ENCODE measurements at places on chromosomes 4 and X.

- H3K27ac ChIP-seq, result peak overlapping the region; percentile 59
- H3K4me1 ChIP-seq, result no peaks in the 10 kb centered on the region
- H3K36me3 ChIP-seq, result no peaks in the 10 kb centered on the region
- DNase-seq, result no peak
These were observed 10.5 kb downstream of the ARL13A start for GRCh38 chrX:100979881-100980607.

DNA sequence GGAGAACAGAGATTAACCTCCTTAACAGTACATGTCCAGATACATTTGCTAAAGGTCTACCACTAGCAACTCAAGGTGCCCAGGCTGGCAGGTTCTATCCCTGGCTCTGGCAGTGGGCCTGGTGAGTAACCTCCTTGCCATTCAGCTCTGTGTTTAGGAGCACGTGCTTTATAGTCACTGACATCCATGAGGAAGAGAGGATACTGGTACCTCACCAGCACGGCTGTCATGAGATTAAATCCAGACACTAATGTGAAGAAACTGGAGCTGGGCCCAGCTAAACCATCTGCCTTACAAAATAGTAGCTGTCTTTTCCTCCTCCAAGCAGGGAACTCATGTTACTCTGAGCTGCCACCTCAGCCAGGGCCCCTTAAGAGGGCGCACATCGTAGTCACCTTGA lies 45.3 kb downstream of the GPRASP3 start:
- no peaks in the 10 kb centered on the region for H3K36me3 ChIP-seq
- no peak overlapping the region for H3K4me3 ChIP-seq
- no peak for DNase-seq

- H3K27ac ChIP-seq, result no peak overlapping the region
- no peak overlapping the region for H3K4me3 ChIP-seq
- no peaks in the 10 kb centered on the region for H3K36me3 ChIP-seq
- H3K27me3 ChIP-seq, result no peaks in the 10 kb centered on the region
- no peaks in the 10 kb centered on the region for H3K4me1 ChIP-seq
These were observed 12.8 kb upstream of the LGI2 start for GRCh38 chr4:25043548-25043947.

DNA sequence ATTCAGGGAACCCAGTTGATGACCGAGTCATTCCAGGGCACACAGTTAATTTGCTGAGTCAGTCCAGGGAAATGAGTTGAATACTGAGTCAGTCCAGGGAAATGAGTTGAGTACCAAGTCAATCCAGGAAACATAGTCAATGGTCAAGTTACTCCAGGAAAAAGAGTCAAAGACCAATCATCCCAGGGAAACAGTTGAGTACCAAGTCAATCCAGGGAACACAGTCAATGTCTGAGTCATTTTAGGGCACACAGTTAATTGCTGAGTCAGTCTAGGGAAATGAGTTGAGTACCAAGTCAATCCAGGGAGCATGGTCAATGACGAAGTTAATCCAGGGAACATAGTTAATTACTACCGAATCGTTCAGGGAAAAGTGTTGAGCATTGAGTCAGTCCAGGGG lies 754.4 kb downstream of the NLGN4X start:
- H3K4me1 ChIP-seq, result no peaks in the 10 kb centered on the region
- no peak for DNase-seq
- H3K27ac ChIP-seq, result no peak overlapping the region
- no peaks in the 10 kb centered on the region for H3K36me3 ChIP-seq

DNA sequence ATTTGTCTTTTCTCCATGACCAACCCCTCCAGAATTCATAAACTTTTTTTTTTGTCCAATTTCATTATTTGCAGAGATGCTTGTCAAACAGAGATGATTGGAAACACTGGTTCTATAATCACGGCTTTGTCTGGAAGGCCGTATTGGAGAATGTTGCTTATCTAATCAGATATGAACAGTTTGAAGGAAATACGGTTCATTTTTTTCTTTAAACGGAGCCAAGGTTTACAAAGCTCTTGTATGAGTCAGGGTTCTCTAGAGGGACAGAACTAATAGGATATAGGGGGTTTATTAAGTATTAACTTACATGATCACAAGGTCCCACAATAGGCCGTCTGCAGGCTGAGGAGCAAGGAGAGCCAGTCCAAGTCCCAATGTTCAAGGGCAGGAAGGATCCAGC lies 1415.8 kb downstream of the C4orf33 start:
- H3K27me3 ChIP-seq, result no peaks in the 10 kb centered on the region
- H3K4me1 ChIP-seq, result no peaks in the 10 kb centered on the region
- no peaks in the 10 kb centered on the region for H3K36me3 ChIP-seq
- H3K27ac ChIP-seq, result no peak overlapping the region

GRCh38 chrX:34656842-34657725 lies at the start of gene TMEM47:
TSS of gene TMEM47 (minus strand) at chrX:34657285. CDS start at chrX:34657029, 256 bp downstream.
- no peaks in the 10 kb centered on the region for H3K36me3 ChIP-seq
- H3K27me3 ChIP-seq, result no peaks in the 10 kb centered on the region
- no peaks in the 10 kb centered on the region for H3K4me1 ChIP-seq
- peak within 1 kb of the TSS; percentile 55 for H3K4me3 ChIP-seq
- peak within 1 kb of the TSS; percentile 78 for H3K27ac ChIP-seq
- DNase-seq, result peak; percentile 91

GRCh38 chr4:150078041-150078578 lies at the start of gene DCLK2:
TSS of gene DCLK2 (plus strand) at chr4:150078445. CDS start at chr4:150079028, 583 bp downstream.
- H3K4me3 ChIP-seq, result peak within 1 kb of the TSS; percentile 70
- H3K36me3 ChIP-seq, result no peaks in the 10 kb centered on the region
- peak within 1 kb of the TSS; percentile 82 for H3K27ac ChIP-seq
- peaks cover 32% of the 10 kb centered on the region for H3K27me3 ChIP-seq
- peak; percentile 55 for DNase-seq

- no peak overlapping the region for H3K4me3 ChIP-seq
- H3K4me1 ChIP-seq, result no peaks in the 10 kb centered on the region
- no peaks in the 10 kb centered on the region for H3K27me3 ChIP-seq
- no peaks in the 10 kb centered on the region for H3K36me3 ChIP-seq
- no peak for DNase-seq
These were observed 63.6 kb downstream of the AR start for GRCh38 chrX:67607466-67607865.

- DNase-seq, result no peak
- no peak overlapping the region for H3K4me3 ChIP-seq
- no peaks in the 10 kb centered on the region for H3K27me3 ChIP-seq
- H3K4me1 ChIP-seq, result no peaks in the 10 kb centered on the region
- H3K27ac ChIP-seq, result no peak overlapping the region
These were observed 2.1 kb upstream of the DIAPH2 start for GRCh38 chrX:96682516-96682915.

GRCh38 chr4:7649741-7650531 lies 215.2 kb upstream of the PSAPL1 start:
- no peak overlapping the region for H3K4me3 ChIP-seq
- no peaks in the 10 kb centered on the region for H3K36me3 ChIP-seq
- no peak overlapping the region for H3K27ac ChIP-seq
- H3K27me3 ChIP-seq, result peaks cover 21% of the 10 kb centered on the region
- no peak for DNase-seq
- H3K4me1 ChIP-seq, result no peaks in the 10 kb centered on the region

GRCh38 chr4:124810827-124811226 lies 98.3 kb upstream of the ANKRD50 start:
- no peaks in the 10 kb centered on the region for H3K4me1 ChIP-seq
- H3K27ac ChIP-seq, result no peak overlapping the region
- no peak for DNase-seq
- H3K4me3 ChIP-seq, result no peak overlapping the region

GRCh38 chr4:54090804-54091623 lies 8.9 kb upstream of the GSX2 start:
- H3K27me3 ChIP-seq, result peaks cover 44% of the 10 kb centered on the region
- no peaks in the 10 kb centered on the region for H3K36me3 ChIP-seq
- no peak overlapping the region for H3K27ac ChIP-seq
- DNase-seq, result peak; percentile 51

DNA sequence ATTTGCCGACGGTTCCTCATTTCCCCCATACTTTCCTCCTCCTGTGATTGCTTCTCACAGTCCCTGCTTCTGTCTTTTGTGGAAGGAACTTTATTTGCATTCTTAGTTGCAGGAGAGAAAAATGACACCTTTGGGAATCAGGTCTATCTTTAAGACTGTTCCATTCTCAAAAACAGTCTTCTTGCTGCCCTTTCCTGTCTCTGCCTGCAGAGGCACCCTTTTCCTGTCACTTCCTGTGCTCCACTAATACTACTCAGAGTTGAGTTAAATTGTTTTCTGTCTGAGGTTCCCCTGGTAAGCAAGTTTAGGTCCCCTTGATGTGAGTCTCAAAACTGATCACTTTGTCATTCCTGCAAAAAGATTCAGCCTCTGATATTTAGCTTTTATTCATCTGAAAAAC lies 208.8 kb upstream of the CLNK start:
- H3K27ac ChIP-seq, result no peak overlapping the region
- no peaks in the 10 kb centered on the region for H3K27me3 ChIP-seq
- peak; percentile 18 for DNase-seq
- no peaks in the 10 kb centered on the region for H3K4me1 ChIP-seq
